ENCODE measurements at places on chromosomes 7 and 10.

DNA sequence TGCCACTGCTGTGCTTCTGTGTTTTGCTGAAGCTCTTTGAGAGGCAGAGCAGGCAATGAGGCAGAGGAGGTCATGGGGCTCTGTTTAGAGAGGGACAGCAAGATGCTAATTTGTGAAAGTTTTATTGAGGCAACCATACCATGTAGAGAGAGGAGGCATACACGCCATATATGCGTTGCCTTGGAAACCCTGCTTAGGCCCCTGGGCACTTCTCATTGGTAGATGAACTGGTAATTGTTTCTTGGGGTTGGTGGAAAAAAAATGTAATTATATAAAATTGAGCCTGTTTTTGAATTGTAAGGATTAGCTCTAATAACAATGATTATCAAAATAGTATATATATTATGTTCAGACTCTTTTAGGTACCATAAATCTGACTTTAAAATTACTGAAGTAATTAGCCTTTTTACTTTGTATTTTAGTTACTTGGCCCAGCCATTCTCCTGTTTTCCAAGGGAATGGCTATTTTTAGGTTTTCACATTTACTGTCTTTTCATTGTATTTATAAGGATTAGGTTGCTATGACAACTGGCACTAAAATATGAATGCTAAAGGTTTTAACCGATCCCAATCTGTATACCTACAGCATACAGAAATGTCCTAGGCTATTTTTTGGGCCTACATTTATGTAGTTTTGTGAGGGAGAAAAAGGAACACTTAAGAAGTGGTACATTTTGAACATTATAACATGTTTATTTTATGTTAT, 52.4 kb downstream of the BZW2 start:
- no peak for DNase-seq

DNA sequence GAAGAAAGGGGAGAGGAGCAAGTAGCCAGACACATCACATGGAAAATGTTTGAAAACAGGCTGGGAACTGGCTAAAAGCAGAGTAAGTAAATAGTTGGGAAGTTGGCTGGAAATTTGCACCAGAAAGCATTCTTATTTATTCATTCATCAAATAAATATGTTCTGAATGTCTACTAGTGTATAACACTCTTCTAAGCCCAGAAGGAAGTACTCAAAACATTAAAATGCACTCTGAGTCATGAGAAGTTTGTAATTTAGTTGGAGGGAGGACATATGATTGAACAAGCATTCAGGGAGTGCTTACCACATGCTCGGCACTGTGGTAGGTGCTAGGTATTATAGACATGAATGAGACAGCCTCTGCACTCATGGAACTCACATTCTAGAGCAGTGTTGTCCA, 37.0 kb upstream of the CNNM1 start:
- DNase-seq, result no peak

DNA sequence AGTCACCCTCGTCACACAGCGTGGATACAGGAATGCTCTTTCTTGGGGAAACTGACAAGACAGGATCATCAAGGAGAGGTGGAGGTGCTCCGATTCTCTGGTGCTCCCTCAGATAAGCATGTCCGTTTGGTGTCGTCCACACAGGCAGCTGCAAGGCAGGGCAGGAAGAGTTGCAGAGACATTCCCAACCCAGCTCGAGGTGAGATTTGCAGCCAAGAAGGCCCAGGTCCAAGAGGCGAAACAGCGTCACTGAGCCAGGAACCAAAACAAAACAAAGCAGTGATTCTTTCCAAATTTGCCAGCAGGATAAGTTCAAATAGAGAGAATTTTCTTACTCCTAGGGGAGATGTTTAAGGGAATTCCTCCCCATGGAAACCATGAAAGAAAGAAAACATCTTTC, 386.5 kb upstream of the PFKP start:
- DNase-seq, result no peak

- DNase-seq, result no peak
Measured at GRCh38 chr10:15745751-15746150, 26.0 kb upstream of the ITGA8 start.

- DNase-seq, result no peak
Measured at GRCh38 chr7:57867884-57868701, 418.1 kb downstream of the ZNF716 start.

DNA sequence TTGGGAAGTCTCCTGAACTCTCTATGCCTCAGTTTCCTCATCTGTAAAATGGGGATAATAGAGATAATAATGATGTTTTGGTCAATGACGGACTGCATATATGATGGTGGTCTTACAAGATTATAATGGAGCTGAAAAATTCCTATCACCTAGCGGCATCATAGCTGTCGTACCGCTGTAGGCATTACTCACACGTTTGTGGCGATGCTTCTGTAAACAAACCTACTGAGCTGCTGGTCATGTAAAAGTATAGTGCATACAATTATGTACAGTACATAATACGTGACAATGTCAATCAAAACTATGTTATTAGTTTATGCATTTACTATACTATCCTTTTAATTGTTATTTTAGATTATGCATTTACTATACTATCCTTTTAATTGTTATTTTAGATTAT, 339.1 kb upstream of the NPVF start:
- no peak for DNase-seq

GRCh38 chr7:87574630-87575029, 26.1 kb downstream of the ABCB1 start:
- DNase-seq, result no peak

DNA sequence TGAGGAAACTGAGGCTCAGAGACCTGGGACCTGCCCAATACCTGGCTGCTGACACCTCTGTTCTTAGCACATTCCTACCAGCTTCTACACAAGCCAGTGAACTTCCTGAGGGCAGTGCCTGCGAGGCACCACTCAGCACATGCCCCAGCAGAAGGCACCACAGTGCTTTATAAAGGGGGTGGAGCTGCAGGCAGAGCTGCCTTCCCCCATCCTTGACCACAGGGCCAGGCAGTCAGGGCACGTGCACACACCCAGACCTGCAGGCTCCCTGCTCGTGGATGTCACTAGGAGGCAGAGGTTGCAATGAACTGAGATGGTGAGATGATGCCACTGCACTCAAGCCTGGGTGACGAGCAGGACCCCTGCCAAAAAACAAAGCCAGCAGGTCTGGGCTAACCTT, 39.2 kb upstream of the TUBB8 start:
- DNase-seq, result no peak

DNA sequence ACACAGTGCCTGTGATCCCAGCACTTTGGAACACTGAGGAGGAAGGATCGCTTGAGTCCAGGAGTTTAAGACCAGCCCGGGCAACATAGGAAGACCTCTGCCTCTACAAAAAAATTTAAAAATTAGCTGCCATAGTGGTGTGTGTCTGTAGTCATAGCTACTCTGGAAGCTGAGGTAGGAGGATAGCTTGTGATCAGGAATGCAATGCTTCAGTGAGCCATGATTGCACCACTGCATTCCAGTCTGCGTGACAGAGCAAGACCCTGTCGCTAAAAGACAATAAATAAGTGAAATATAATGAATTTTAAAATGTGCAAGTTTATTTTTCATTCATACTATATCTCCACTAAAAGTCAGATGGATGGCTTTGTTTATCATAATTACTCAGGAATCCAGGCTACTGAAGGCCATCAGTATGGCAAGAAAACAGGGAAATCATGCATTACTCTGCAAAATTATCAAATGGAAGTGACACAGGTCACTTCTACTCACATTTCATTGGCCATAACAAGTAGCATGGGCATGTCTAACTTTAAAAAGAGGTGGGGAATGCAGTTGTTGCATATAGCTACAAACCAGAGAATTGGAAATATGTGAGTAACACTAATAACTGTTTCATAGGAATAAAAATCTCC, 32.9 kb upstream of the FAM3C start:
- no peak for DNase-seq

GRCh38 chr10:123142701-123143161, 5.2 kb upstream of the HMX2 start:
- no peak for DNase-seq

- DNase-seq, result no peak
Measured at GRCh38 chr7:90579181-90579688, 16.9 kb upstream of the CDK14 start.

GRCh38 chr7:768881-769504, 41.9 kb upstream of the PRKAR1B start:
- peak; percentile 34 for DNase-seq

DNA sequence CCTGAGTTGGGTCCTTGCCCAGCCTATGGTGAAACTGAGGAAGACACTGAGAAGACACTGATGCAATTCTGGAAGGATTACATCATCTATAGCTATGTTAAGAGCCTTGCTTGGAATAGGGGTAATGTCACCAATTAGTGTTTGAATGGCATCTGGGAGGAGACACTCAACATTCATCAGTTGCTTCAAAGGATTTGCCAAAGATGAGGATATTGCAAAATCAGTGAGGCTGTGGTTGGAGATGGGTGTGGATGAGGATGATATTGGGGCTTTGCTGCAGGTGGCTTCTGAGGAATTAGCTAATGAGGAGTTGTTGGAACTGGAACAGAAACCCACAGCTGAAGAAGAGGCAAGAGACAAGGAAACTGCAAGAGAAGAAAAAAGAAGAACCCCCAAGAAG, 146.7 kb upstream of the SP4 start:
- no peak for DNase-seq

DNA sequence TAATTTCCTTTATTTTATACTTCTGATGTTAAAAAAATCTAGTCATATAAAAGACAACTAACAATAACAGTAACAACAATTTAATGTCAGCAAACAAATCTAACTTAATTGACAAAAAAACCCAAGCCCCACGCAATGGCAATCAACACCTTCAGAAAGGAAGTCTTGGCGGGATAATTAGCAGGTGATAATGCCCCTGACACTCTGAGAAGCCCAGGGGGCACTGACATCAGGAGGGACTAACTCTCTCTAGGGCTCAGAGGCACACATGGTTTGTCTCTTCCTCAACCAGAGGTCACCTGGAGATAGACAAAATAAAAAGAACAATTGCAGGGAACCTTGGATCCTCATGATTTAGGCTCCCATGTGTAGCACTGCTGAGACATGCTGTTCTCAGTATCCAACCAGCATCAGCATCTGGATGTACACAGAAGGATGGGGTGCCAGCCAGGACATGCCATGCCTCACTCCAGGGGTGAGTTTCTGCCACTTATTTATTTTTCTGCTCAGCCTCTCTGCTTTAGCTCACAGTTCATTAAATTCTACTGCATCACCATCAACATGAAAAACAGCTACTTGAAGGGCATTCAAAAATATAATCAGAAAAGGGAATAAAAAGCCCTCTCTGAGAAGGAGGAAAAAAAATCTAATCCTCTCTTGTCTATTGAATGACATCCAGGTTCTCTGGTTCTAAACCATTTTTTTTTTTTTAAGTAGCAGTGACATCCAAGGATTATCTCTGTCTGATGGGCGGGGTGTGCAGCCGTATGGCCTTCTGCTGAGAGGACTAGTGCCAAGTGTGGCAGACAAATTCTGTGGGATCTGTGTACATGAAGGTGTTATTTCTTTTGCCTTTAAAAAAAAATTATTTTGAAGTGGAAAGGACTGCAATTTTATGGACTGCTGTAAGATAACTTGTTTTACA, 96.3 kb downstream of the ATXN7L1 start:
- no peak for DNase-seq

DNA sequence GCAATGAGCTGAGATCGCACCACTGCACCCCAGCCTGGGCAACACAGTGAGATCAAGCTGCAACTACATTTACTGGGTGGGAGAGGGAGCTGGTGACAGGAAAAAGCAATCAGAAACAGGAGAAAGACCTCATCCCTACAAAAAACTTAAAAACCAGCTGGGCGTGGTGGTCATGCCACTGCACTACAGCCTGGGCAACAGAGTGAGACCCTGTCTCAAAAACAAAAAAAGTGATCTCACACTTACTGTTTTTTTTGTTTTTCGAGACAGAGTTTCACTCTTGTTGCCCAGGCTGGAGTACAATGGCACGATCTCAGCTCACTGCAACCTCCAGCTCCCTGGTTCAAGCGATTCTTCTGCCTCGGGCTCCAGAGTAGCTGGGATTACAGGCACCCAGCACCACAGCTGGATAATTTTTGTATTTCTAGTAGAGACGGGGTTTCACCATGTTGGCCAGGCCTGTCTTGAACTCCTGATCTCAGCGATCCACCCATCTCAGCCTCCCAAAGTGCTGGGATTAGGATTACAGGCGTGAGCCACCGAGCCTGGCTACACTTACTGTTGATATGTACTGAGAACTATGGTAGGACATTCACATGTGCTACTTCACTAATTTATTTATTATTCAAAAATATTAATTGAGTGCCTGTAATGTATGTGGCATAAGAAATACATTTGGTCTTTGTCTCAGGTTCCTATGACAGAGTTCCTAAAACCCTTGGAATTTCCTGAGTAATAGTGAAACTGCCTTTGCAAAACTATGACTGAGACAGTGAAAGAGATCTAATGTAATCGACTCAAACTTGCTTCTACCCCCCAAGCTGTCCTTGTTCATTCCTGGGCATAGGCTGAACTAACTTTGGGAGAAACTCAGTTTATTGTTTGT, 27.7 kb upstream of the NRBF2 start:
- no peak for DNase-seq

DNA sequence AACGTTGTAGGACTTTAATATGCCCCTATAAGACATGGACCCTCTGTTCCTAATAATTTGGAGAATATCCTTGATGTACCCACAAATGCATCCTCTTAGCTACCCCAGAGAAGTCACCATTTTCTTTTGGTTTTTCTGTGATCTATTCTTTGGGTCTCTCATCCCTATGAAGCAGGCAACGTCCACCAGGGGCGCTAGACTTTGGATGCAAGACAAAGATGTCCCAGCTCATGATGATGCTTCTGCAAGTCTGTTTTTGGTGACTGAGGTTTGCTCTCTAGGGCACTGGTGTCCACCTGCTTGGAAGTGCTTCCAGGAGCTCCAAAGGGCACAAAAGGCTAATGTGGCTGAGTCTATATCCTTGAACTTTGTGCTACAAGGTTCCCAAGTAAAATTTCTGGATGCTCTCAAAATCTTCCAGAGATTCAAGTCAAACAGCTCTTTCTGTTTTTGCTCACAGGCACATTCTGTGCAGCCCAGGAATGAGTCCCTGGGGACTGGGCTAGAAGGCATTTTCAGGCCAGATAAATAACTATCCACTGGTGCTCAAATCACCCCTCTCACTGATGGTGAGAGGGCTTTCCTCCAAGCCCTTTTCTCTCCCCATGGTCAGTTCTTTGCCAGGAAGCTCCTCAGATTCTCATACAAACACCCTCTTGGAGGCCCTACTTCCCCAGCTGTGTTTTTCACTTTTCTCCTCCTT, 166.4 kb downstream of the C7orf25 start:
- DNase-seq, result no peak

- DNase-seq, result peak; percentile 26
Measured at GRCh38 chr7:84194484-84195271, at the start of gene SEMA3A. Gene SEMA3A (minus strand): TSS chr7:84194789. CDS start chr7:84194586, 203 bp downstream.

- DNase-seq, result peak; percentile 43
Measured at GRCh38 chr10:118668228-118668952, 72.9 kb upstream of the PRLHR start.

DNA sequence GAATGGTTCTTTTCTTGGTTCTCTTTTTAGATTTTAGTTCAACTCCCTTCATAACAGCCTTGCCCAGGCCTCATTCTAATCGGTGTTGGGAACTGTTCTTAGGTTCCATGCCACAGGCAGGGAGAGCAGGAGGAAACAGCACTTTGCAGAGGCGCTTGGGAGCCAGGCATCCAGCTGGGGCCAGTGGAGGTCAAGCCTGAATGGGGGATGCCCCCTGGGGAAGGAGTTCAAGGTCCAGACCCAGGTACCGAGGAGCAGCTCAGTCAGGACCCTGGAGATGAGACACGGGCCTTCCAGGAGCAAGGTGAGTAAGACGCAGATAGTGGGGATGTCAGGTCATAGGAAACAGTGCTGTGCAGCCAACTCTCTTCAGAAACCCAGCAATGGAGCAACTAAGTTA, 4.5 kb downstream of the ZSCAN25 start:
- DNase-seq, result no peak

All from hypothalamus (tissue), 51 donors.